ENCODE measurements at places on chromosomes 11 and 22.

DNA sequence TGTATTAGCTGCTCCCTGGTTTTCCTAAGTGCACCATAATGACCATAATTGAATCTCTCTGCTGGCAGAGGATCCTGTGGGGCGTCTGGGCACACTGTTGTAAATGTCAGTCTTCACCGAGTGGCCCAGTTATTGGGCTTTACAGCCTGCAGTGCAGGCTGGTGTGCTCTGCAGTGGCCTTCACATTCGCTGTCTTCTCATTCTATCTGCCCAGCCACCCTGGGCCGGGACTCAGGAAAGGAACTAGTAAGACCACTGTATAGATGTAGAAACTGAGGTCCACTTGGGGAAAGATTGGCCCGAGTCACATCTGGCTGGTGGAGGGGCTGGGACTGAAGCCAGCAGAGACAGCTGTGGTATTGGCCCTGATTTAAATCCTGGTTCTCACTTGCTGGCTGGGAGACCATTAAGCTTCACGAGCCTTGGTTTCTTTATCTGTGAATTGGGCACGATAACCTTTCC is 49.3 kb downstream of the TSPAN18 start:
- no peak for DNase-seq

DNA sequence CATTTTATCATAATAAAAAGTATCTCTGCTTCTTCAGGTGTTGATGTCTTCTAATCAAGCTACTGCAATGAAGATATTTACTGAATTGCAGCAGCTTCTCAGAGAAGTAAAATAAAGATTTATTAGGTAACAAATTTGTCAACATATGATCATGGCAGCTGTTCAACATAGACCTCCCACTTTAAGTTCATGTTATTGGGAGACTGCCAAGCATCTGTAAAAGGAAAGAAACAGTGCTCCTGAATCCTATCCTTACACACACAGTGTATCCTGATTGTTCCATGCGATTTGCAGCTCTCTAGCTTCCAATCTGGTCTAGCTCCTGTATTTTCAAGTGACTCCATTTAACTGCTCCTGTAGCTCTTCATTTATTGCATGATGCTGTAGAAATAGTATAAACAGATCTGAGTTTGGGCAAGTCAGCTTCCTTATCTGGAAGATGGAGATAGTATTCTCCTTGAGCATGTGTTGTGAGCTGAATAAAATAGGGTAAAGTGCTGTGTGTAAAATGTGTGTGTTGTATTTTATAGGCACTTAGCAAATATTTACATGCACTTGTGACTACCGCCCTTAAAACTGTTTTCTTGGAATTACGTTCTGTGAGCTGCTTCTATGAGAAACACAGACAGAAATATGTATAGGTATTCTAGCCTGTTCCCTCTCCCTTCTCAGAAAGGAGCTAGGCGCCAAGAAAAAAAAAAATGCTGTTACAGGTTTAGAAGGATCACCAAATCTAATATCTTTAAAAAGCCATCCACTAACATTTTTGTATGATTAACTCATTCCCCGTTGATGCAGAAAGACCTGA is 290.6 kb downstream of the JRKL start:
- DNase-seq: no peak

GRCh38 chr22:17781319-17782031 is 7.2 kb upstream of the BID start:
- DNase-seq: peak; percentile 51

- DNase-seq: no peak
Measured at GRCh38 chr11:65649656-65650546, 12.0 kb downstream of the SIPA1 start.

DNA sequence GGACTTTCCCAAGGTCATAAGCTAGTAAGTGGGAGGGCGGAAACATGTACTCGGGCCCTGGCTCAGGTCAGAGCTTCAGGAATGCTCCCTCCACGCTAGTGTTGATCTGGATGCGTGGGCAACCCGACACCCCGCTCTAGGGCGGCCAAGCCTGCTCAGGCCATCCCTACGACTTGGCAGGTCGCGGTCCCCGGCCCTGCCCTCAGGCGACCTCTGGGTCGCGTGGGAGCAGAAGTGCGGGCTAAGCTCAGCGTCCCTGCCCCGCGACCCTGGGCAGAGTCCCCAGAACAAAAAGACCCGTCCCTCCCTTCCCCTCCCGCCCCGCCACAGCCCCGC is 781 bp upstream of the TEF start:
- no peak for DNase-seq

DNA sequence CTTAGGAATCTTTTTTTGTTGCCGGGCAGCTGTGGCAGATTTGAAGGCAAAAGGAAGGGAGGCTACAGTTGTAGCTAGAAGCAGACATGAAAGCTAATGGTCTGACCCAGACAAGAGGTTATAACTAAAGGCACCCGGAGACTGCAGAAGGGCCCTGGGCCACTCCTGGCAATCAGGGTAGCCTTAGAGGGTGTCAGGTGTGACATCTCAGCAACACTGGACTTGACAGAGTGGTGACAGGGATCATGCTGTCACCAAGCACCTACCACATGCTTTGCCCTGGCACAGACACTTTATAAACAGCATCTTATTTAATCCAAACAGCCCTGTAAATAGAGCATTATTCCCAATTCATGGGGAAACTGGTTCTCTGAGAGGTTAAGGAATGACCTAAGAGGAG is 25.7 kb downstream of the TUB start:
- no peak for DNase-seq

GRCh38 chr11:6240781-6241180 is 1.9 kb downstream of the CNGA4 start:
- no peak for DNase-seq
